ENCODE measurements at places on chromosomes 6 and 20.

DNA sequence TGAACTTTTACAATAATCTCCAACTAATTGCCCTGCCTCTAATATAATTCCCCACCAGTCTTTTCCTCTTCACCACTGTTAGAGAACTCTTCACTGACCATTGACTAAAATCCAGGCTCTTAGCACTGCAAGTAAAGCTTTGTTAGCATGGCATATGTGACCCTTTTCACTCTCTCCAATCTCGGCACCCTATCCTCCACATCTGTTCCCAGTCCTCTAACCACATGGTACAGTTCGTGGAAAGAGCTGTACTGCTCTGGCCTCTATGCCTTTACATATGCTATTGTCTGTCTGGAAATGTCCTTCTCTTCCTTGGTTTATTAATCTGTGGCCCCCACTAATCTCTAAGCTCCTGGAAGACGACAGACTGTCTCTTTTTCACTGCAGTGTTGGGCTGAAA is 63.0 kb upstream of the EIF2S2 start:
- no peak for DNase-seq

DNA sequence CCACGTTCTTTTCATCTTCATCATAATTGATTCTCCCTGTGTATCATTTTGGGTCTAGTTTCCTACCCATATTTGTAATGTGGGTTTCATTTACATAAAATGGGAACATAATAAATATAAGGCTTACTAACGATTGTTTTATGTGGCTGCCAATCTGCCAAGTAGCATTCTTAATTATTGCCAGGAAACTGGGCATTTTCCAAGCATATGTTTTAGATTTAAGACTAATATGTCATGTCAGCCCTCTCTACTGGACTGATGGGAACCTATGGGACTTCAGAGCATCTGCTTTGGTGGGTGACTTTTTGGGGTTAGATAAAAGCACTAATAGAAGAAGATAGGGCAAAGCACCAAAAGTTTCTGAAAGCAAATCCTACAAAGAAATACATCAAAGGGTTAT is 157.5 kb downstream of the TBX18 start:
- DNase-seq: no peak

DNA sequence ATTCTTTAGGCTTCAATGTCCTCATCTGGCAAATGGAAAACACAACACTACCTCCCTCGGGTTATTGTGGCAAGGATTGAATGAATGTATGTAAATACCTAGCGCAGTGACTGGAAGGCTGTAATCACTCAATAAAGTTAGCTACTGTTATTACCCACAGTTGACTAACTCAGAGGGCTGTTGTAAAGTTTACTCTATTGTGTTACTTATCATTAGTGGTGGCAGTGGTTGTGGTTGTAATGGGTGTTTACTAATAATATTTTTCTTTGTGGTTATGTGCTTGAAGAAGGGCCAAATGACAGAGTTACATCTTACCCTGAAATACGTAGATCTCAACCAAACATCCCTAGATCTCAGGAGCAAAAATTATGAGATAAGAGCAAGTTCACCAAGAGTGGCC is 42.0 kb upstream of the PXDC1 start:
- DNase-seq: no peak

GRCh38 chr20:48776306-48776705 is 51.5 kb downstream of the PREX1 start:
- no peak for DNase-seq

- no peak for DNase-seq
Observed at GRCh38 chr6:146582857-146583256, 15.9 kb upstream of the ADGB start.

GRCh38 chr6:105791583-105792318 is 294.4 kb upstream of the PRDM1 start:
- DNase-seq: no peak

GRCh38 chr20:8449123-8449522 is 317.1 kb downstream of the PLCB1 start:
- DNase-seq: no peak

- DNase-seq: peak; percentile 11
Observed at GRCh38 chr20:50624351-50625016, 66.9 kb downstream of the RIPOR3 start.

- no peak for DNase-seq
Observed at GRCh38 chr20:40991181-40991889, 37.3 kb upstream of the TOP1 start.

DNA sequence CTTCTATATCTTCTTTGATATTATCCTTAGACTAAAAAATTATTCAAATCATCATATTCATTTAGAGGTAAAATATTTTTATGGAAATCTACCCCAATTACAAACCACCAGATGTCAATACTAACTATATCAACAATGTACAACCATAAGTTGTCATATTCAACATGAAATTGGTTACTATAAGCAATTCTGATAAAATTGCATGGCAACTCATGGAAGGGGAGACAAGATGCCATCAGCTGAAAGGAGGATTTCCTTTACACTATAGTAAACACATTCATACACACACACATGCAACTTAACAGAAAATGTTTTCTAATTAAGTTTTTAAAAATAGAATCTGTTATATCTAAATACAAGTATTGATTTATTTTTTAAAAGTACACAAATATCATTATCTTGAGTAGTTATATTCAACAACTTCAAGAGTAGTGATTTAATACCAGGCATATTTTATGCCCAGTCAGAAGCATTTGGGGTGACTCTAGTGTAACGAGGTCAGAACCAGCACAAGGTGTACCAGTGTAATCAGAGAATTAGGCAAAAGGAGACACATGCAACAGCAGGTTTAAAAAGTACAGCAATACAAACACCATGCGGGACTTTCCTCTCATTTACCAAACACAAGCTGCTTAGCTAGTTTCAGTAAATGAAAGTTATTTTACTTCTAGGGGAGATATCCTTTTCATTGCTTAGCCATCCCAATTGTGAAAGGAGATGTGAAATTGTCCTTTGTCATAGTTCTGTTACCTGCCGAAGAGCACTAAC is 1.0 kb downstream of the FILIP1 start:
- DNase-seq: no peak

- DNase-seq: no peak
Observed at GRCh38 chr6:164108869-164109769, 694.6 kb downstream of the QKI start.

GRCh38 chr20:2124564-2125213 is 23.1 kb downstream of the STK35 start:
- DNase-seq: no peak
